Activated T-cell treated with anti-CD3 and anti-CD28 coated beads for 4 hours (primary cell): ENCODE measurements at places on chromosomes 1 and 21.

GRCh38 chr1:51776408-51776807, 102.1 kb downstream of the NRDC start:
- DNase-seq, result no peak

GRCh38 chr1:11802973-11803885, 2.5 kb downstream of the MTHFR start:
- DNase-seq, result peak; percentile 55

DNA sequence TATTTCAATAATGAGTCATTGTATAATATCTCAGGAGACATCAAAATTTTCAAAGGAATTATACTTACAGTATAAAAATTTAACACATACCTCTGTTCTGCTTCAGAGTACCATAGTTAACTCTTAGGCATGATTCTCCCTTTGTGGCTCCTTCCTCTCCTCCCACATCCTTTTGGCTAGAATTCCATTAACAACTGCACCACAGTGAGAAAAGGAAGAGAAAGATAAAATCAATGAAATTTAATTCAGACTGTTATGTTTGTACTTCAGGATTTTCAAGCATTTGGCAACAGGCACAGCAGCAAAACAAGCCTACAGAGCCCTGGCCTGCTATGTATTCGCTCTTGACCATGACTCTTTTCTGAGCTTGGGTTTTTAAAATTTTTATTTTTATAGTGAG, 57.2 kb upstream of the SGIP1 start:
- DNase-seq, result no peak

DNA sequence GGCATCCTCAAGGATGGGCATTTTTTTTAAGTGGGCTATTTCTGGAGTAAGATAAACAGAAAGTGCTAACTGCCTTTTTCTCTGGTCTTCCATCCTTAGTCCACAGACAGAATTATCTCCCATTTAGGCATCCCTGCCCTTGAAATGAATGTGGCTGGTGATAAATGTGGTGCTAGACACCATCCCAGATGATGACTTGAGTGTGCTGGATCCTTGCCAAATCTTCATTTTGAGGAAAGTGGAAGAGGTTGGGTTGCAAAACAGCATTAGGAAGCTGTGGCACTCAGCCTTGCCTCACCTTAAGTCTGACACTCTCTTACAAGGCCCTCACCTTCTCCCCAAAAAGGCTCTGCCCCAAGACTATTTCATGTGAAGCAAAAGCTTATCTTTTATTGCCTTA, 19.2 kb downstream of the MAB21L3 start:
- no peak for DNase-seq

DNA sequence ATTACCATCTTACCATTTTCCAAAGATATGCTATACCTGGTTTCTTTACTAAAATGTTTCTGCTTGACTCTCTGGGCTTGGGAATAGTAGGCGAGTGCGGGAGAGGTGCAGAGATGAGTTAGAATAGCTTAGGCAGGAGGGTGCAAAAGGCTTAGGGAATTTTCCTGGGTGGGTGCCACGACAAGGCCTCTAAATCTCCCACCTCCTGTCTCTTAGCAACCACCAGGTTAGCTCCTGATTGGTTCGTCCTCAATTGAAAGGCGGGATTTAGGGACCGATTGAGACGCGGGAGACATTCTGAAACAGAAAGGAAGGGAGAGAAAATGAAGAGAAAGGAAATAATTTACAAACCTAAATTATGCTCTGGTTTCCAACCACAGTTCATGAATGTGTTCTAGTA, 3.1 kb downstream of the ACKR1 start:
- no peak for DNase-seq

- DNase-seq, result no peak
Measured at GRCh38 chr1:56065729-56066128, 513.6 kb downstream of the PLPP3 start.
